CD4-positive, alpha-beta memory T cell (primary cell): ENCODE measurements at places on chromosomes 16 and 17.

GRCh38 chr17:16349431-16349830, 3.8 kb downstream of the CENPV start:
- no peaks in the 10 kb centered on the region for H3K27me3 ChIP-seq
- no peaks in the 10 kb centered on the region for H3K36me3 ChIP-seq
- no peak overlapping the region for H3K4me3 ChIP-seq
- no peak overlapping the region for H3K27ac ChIP-seq
- peaks cover 12% of the 10 kb centered on the region for H3K4me1 ChIP-seq
- DNase-seq: no peak

DNA sequence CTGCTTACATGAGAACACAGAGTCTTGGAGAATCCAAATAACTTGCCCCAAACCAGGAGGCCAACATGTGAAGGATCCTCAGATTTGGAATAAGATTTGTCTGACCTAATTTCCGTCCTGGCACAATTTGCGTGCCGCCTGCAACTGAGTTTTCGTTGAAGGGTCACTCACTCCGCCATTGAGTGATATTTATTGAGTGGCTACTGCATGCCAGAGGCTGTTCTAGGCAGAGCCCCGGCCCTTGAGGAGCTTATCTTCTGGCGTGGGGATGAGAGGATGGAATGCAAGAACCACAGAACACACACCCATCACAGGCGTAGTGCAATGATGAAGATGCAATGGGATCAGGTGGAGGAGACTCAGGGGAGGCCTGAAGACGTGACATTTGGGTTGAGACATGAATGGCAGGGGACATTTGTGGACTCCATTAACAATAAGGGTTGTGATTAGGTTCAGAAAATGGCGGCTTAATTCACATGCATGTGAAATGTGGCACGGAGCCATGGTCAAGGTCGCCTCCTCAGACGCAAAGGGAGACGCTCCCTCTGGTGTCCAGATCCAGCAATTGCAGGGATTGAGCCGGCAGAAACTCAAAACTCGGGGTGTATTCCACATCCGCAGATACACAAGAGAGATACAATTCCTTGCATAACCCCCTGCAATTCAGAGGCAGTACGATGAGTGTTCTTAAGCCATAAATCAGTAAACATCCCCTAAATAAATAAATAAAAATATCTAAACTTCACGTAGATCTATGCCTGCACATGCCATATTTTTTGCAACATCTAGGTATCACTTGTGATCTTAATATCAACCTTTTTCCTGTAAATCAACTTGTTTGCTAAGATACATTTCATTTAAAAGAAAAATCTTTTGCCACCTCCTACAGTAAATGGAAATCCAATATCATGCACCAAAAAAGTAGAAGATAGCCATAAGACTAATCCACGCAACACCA, 57.9 kb upstream of the CACNG4 start:
- no peak overlapping the region for H3K4me3 ChIP-seq
- H3K27ac ChIP-seq: no peak overlapping the region
- no peaks in the 10 kb centered on the region for H3K4me1 ChIP-seq
- no peaks in the 10 kb centered on the region for H3K36me3 ChIP-seq
- H3K27me3 ChIP-seq: no peaks in the 10 kb centered on the region
- peak; percentile 58 for DNase-seq

GRCh38 chr17:33750943-33751701, 458.0 kb upstream of the ASIC2 start:
- peak; percentile 54 for DNase-seq
- H3K27ac ChIP-seq: no peak overlapping the region
- H3K4me1 ChIP-seq: peaks cover 4% of the 10 kb centered on the region
- H3K27me3 ChIP-seq: no peaks in the 10 kb centered on the region

DNA sequence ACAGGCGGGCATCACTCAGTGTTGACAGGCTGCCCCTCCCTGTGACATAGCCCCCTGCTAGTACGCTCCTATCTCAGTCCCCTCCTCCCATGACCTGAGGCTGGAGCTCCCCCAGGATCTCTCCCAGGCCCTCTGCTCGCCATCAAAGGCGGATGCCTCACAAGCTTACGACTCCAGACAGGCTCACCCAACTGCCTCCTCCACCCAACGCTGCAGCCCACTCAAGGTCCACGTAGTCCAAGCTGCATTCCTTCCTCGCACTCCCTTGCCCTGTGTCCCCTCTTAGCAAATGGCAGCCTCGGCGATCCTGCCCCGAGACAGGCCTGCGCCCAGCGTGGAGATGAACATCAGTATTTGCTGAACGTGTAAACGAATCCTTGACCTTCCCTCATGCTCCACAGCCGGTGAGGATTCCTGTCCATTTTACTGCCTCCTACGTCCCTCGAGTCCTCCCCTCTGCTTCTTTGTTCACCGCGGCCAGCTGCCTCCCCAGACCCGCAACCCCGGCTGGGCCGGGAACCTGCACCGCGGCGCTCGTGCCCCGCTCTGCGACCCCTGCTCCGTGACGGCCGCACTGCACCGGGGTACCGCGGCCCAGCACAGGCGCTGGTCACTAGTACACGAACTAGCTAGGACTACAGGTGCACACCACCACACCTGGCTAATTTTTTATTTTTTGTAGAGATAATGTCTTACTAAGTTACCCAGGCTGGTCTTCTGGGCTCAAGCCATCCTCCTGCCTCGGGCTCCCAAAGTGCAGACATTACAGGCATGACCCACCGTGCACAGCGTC, 838 bp upstream of the TMEM97 start:
- H3K27ac ChIP-seq: no peak overlapping the region
- DNase-seq: no peak
- no peaks in the 10 kb centered on the region for H3K36me3 ChIP-seq
- no peaks in the 10 kb centered on the region for H3K27me3 ChIP-seq
- peaks cover 19% of the 10 kb centered on the region for H3K4me1 ChIP-seq

- no peaks in the 10 kb centered on the region for H3K36me3 ChIP-seq
- peak overlapping the region; percentile 18 for H3K27ac ChIP-seq
- no peak overlapping the region for H3K4me3 ChIP-seq
- no peaks in the 10 kb centered on the region for H3K27me3 ChIP-seq
Measured at GRCh38 chr17:8960325-8961140, 5.0 kb downstream of the PIK3R5 start.

DNA sequence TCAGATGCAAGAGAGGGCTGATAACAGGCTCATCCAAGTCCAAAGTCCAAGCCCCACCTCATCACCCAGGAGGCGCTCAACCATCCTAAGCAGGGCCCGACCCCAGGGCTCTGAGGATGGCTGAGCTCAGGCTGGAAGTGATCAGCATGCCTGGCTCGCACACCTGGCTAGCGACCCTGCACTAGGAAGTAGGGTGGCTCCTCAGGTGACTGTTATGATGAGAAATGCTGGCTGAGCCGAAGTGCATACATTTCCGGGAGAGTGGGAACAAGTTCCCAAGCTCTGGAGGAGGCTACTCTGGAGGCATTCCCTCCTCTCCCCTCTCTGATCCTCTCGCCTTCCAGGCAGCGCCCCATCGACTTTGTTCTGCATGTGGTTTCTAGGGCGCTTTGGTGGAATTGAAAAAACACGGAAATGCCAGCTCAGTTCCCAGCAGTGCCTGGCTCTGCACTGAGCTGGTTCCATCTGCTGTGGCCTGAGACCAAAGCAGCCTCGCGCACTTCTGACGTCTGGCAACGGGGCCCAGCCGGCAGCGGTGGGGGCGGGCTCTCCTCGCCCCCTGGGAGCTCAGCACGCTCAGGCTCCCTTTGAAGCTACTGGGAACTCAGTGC, 130.3 kb downstream of the IRF8 start:
- DNase-seq: no peak
- H3K27me3 ChIP-seq: no peaks in the 10 kb centered on the region
- no peak overlapping the region for H3K4me3 ChIP-seq
- no peaks in the 10 kb centered on the region for H3K4me1 ChIP-seq

GRCh38 chr16:30065943-30066760, 592 bp downstream of the ALDOA start:
- H3K4me1 ChIP-seq: peaks cover 49% of the 10 kb centered on the region
- H3K4me3 ChIP-seq: peak overlapping the region; percentile 93
- peaks cover 44% of the 10 kb centered on the region for H3K36me3 ChIP-seq
- H3K27ac ChIP-seq: peak overlapping the region; percentile 94

GRCh38 chr17:73514146-73514863, 129.9 kb downstream of the SDK2 start:
- no peaks in the 10 kb centered on the region for H3K27me3 ChIP-seq
- no peak overlapping the region for H3K27ac ChIP-seq
- no peak for DNase-seq
- H3K36me3 ChIP-seq: no peaks in the 10 kb centered on the region

DNA sequence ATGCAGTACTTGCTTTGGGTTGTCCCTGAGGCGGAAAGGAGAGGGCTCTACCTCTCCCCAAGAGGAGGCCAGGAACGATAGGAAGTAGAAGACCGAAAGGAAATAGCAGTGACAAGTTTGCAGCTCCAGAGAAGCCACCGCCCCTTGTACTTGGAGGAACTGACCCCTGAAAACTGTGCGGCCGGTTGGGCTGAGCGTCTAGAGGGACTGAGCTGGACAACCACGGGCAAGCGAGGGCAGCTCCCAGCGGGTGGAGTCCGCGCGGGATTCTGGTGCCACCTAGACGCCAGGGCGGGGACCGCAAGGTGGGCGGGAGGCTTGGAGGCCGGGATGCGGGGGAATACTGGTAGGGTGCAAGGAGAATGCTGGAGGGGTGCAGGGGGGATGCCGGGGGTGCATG, 1.3 kb upstream of the SLC6A4 start:
- no peak overlapping the region for H3K27ac ChIP-seq
- H3K27me3 ChIP-seq: peaks cover 14% of the 10 kb centered on the region
- H3K36me3 ChIP-seq: no peaks in the 10 kb centered on the region
- no peak overlapping the region for H3K4me3 ChIP-seq
- peaks cover 20% of the 10 kb centered on the region for H3K4me1 ChIP-seq

- H3K4me1 ChIP-seq: peaks cover 12% of the 10 kb centered on the region
- peak overlapping the region; percentile 90 for H3K27ac ChIP-seq
- H3K36me3 ChIP-seq: no peaks in the 10 kb centered on the region
- peak; percentile 90 for DNase-seq
Measured at GRCh38 chr16:30921748-30922419, 1.5 kb upstream of the FBXL19 start.

GRCh38 chr16:3837851-3838586, 42.5 kb downstream of the CREBBP start:
- no peaks in the 10 kb centered on the region for H3K27me3 ChIP-seq
- no peak for DNase-seq
- no peaks in the 10 kb centered on the region for H3K36me3 ChIP-seq
- peaks cover 35% of the 10 kb centered on the region for H3K4me1 ChIP-seq
- no peak overlapping the region for H3K4me3 ChIP-seq

GRCh38 chr16:27843800-27844199, 219.7 kb downstream of the GSG1L start:
- no peaks in the 10 kb centered on the region for H3K4me1 ChIP-seq
- H3K27ac ChIP-seq: no peak overlapping the region
- H3K4me3 ChIP-seq: no peak overlapping the region
- no peak for DNase-seq

- H3K27ac ChIP-seq: no peak overlapping the region
- peak; percentile 62 for DNase-seq
- H3K36me3 ChIP-seq: no peaks in the 10 kb centered on the region
Measured at GRCh38 chr17:8060274-8060673, 21.4 kb downstream of the ALOX15B start.

DNA sequence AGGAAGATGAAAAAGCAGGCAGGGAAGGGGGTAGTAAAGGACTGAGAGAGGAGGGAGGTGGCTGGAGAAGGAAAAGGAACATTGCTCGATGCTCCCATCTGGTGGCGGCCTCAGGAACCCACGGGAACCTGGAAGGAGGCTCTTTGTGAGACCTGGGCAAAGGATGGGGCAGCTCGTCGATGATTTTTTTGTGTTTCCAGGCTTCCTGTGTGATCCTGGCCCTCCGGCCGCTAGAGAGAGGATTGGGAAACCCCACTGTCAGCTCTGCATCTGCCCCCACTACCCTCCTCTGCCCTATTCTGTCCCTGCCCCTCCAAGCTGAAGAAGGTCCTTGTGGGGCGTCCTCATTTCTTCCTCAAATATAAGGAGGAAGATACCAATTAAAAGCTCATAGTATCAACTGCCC, 6.6 kb downstream of the WFIKKN2 start:
- no peak overlapping the region for H3K4me3 ChIP-seq
- DNase-seq: no peak
- no peak overlapping the region for H3K27ac ChIP-seq
- H3K27me3 ChIP-seq: no peaks in the 10 kb centered on the region
- H3K4me1 ChIP-seq: no peaks in the 10 kb centered on the region

DNA sequence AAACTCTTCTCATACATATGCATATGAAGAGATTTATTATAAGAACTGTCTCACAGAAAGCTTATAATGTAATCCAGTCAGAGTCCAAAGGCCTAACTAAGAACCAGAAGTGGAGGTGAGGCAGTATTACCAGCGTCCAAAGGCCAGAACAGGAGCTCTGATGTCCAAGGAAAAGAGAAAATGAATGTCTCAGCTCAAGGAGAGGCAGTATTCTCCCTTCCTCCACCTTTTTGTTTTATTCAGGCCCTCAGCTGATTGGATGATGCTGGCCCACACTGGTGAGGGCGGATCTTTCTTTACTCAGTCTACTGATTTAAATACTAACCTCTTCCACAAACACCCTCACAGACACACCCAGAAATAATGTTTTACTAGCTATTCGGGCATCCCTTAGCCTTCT, 43.4 kb downstream of the FBXL20 start:
- no peaks in the 10 kb centered on the region for H3K4me1 ChIP-seq
- no peak overlapping the region for H3K27ac ChIP-seq
- no peak overlapping the region for H3K4me3 ChIP-seq
- H3K27me3 ChIP-seq: no peaks in the 10 kb centered on the region
- H3K36me3 ChIP-seq: no peaks in the 10 kb centered on the region
- DNase-seq: no peak

DNA sequence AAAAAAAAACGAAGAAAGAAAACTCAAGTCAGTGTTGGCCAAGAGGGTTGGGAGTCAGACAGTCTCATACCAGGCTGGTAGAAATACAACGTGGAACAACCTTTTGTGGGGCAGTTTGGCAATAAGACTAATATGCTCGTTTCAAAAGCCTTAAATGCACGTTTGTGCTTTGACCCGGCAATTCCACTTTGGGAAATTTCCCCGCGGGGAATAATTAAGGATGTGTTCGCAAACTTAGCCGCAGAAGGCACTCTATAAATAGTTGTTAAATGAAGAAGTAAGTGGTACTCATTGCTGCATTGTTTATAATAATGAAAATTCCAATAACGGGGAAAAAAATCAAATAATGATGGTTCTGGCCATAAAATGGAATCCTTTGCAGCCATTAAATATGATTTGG, 664.8 kb upstream of the EEF2KMT start:
- H3K4me3 ChIP-seq: no peak overlapping the region
- H3K27me3 ChIP-seq: no peaks in the 10 kb centered on the region
- no peak for DNase-seq
